ENCODE measurements at places on chromosomes 4 and X.

DNA sequence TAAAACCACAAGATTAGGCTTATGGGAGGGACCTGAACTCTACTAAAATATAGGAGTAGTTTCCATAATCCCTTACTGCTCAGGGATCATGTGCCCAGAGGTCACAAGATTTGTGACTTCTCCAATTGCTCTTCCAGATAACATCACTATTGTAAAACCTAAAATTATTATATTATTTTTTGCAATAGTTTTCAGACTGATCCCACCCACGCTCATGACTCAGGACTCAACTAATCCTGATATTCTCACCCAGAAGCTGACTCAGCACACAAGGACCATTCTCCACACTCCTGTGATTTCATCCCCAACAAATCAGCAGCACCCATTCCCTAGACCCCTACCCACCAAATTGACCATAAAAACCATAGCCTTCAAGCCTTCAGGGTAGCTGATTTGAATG, 24.0 kb upstream of the RPL34 start:
- DNase-seq, result no peak

DNA sequence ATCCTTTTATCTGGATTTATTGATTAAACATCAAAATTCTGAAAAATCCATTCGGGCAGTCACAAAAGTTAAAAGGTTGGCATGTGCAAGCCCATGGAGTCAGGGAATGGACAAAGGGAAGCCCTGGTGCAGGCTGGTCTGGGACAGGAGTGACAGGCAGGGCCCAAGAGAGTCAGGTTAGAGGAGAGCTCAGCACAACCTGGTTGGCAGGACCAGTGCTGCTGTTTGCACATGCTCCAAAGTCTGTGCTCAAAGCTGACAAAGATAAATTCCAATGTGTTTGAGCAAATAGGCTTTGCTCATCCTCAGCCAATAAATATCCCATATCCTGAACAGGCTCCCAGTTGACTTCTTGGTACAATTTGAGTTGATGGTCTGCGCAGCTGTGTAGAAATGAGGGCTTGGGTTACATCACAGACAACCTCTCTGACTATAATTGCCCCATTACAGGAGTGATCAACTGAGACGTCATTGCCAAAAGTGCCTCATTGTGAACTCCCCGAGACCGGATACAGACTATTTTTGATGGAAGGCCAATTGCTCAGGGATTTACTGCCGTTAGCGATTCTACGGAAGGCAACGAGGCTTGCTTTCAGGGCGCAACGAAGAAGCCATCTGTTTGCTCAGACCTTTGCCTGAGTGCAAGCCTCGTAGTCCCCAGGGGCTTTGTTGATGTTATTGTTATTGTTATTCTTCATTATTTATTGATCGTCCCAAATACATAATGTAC, 1008.1 kb upstream of the TENM3 start:
- DNase-seq, result no peak

- no peak for DNase-seq
Measured at GRCh38 chr4:94430406-94430805, 21.3 kb upstream of the PDLIM5 start.

- peak; percentile 70 for DNase-seq
Measured at GRCh38 chr4:110483516-110483915, 7.6 kb downstream of the ENPEP start.

DNA sequence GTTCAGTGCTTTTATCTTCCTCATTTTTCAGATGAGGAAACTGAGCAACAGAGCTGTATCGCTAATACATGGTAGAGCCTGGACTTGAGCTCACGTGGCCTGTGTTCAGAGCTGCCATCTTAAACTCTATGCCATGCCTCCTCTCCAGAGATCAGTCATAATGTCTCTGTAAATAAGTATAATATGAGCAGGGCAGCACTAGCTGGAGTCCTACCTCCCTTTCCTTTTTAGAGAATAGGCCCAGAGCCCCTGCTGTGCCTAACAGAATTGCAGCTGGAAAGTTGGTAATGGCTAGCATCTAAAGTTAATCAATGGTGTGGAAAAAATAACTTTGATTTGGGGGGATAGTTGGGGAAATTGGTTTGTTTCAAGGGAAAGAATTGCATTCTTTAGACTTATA, 20.4 kb downstream of the CASP6 start:
- no peak for DNase-seq

DNA sequence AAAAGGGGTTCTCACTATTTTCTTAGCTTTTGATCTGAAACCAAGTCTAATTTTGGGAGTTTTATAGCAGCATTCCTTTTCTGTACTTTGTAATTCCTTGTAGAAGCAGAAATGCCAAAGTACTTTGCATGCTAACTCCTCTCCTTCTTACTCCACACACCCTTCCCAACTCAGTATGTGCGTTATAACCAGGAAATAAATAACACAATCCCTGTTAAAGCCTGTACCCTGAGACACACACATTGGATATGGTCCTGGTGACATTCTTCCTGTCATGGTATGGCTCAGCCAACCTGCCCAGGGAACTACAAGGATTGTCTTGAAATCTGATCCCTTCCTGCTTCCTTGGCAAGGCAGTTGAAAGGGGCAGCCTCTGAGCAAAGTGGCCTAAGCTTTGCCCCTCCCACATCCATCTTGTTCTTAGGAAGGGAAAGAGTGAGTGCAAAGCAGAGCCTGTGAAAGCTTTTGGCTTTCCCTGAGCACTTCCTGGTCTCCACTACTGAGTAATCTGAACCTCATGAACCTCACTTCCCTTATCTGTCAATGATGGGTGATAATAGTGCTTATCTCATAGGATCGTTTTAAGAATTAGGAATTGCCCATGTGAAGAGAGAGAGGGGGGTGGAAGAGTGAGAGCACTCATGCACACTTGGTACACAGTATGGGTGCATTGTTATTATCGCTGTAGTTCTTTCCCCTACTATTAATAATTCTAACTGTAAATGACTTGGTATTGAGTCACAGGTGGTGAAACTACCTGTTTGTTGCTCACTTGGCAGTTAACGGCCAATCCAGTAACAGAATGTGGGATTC, 109.3 kb downstream of the AFF2 start:
- DNase-seq, result peak; percentile 73

DNA sequence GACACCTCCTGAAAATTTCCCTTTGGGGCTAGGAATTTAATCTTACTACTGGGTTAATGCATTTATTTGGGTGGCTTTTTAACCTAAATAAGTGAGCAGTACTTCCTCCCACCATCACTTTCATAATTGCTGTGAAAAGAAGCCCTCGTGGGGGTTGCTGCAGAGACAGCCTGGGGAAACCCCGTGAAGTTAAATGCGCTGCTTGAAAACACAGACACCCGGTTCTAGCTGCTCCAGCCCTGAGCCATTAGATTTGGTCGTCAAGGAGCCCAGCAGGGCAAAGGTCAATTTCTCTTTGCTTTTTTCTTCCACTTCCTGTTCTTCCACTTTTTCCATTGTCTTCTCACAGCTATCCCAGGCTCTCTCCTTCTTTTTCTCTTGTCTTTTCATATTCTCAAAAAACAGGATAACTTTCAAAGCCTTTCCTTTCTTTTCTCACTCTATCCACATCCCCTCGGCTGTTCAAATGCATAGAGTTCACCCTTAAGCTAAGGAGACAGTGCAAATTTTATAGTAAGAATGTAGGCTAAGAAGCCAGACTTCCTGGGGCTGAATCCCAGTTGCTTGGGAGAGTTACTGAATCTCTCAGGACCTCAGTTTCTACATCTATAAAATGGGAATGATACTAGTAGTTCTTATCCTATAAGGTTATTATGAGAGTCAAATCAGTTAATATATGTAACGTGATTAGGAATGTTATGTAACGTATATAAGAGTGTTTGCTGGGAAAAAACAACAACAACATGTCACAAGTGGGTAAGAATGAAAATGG, 91.5 kb upstream of the ZNF827 start:
- DNase-seq, result peak; percentile 55

DNA sequence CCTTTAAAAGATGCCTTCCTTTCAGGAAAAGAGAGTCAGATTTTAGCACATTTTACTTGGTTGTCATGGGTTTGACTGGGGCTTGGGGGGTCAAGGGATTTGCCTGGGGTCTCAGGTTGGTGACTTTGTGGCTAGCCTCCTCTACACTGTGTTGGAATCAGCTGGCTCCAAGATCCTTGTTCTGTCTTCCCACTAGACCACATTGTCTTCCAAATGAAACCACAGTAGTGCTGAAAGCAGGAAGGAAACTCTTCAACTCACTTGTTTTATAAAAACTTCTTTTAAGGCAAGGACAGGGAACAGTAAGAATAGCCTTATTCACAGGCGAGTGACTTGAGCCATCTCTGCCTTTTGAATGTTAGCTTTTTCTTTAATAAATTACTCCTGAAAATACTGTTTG, 37.0 kb upstream of the OTUD4 start:
- DNase-seq, result no peak

- no peak for DNase-seq
Measured at GRCh38 chr4:53680598-53680997, 89.3 kb upstream of the LNX1 start.

GRCh38 chrX:53445977-53446376, 11.8 kb upstream of the HSD17B10 start:
- peak; percentile 50 for DNase-seq

- peak; percentile 38 for DNase-seq
Measured at GRCh38 chr4:151950993-151951670, 190.3 kb upstream of the GATB start.

DNA sequence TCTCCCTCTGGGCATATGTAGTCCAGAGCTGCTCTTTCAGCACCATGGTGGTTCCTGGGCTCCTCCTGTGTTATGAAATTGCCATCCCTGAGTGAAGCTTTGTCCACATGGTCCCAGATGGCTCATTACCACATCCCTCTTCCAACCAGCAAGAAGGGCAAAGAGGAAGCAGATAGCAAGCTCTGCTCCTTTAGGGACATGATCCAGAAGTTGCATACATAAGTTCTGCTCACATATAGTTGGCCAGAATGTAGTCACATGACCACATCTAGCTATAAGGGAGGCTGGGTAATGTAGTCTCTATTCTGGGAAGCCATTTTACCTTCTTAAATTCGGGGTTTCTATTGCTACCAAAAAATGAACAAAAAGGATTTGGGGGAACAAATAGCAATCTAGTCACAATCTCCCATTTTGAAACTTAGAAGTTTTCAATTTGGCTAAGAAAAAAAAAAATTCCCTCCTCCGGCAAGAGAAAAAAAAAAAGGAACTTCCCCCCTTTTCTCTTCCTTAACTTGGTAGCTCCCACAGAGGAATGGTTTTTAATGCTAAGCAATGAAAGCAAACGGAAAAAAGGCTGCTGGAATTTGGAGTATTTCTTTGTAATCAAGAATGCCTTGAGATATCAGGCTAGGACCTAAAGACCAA, 88.2 kb upstream of the USP9X start:
- DNase-seq, result peak; percentile 36

GRCh38 chr4:65202165-65202852, 468.0 kb downstream of the EPHA5 start:
- DNase-seq, result no peak

DNA sequence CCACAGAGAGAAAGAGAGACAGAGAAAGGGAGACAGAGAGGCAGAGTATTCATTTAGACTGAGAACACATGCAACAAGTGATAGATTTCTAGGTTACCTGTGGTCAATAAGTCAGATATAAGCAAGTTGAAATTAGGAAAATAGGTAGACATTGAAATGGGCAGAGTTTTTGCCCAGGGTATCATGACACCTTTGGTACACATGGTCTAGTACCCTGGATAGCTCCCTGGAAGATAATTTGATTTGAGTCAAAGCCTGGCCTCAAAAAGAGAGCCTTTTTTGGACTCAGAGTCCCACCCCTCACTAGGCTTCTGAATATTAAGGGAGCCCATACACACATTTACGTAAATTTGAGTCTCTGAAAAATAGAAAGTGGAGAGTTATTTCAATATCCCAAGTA, 4.0 kb upstream of the RPS6KA6 start:
- no peak for DNase-seq

DNA sequence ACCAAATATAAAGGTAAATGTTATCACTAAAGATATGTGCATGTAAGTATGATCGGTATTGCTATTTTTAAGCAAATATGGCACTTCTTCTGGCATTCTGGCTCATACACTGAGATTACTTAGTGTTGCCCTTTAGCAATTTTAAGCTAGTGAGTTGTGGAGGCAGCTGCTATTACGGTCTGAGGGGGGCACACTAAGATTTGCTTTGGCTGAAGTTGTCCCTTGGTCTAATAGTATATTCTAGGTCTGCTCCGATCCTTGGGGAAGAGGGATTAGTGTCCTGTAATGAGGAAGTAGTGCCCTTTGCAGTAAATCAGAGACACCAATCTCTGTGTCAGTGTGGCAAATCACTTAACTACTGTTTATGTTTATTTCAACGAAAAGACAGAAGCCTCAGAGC, 196.5 kb upstream of the FTHL17 start:
- no peak for DNase-seq

- no peak for DNase-seq
Measured at GRCh38 chr4:24664956-24665355, 80.6 kb upstream of the DHX15 start.

- peak; percentile 80 for DNase-seq
Measured at GRCh38 chr4:149311076-149311475, 504.6 kb downstream of the IQCM start.
